ENCODE measurements at places on chromosomes 1 and 21.

- DNase-seq: no peak
Measured at GRCh38 chr1:7680207-7680954, 90.7 kb upstream of the VAMP3 start.

DNA sequence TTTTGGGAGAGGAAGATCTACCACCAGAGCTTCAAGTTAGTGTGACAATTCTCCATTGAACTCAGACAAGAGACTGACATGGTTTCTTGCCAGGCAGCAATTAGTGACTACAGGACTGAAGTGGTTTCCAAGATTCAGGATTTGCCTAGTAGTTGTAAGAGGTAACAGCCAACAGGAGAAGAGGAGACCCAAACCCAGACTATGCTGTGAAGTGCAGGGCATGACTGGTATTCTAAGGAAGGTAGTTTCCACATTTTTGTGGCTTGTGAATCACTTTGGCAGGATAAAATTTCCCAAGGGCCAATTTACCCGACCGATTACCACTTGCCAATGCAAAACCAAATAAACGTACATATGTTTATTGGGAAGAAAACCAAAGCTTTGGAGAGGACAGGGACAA lies 14.7 kb upstream of the RAP1A start:
- DNase-seq: no peak

DNA sequence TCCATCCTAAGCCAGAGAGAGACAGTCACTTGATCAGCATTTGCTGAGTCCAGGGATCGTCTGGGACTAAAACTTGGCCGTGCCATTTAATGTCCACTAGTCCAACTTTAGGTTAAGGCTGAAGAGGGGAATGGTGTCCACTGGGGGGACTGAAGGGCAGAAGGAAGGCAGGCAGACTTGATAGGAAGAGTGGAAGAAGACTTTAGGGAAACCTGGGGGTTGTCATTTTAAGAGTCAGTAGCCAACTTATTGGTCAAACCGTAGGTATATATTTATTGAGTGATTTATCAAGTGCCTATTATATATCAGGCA lies 1.3 kb upstream of the LMOD1 start:
- DNase-seq: no peak

GRCh38 chr1:6040861-6041415 lies 4.8 kb upstream of the KCNAB2 start:
- DNase-seq: no peak
